ENCODE measurements at places on chromosomes 13 and 19. TPM values are rescaled to one million over a fixed set of nuclear protein-coding genes. Genes with fewer than 3 reads are reported as not detected.

GRCh38 chr19:33132425-33132824, 511 bp downstream of the WDR88 start:
- DNase-seq, result no peak

Gene ZNF135
- 5.0 TPM for polyA plus RNA-seq

GRCh38 chr13:97583907-97584497, 150.0 kb downstream of the RAP2A start:
- peak; percentile 9 for DNase-seq

- no peak for DNase-seq
Measured at GRCh38 chr13:78382491-78382890, 220.9 kb downstream of the POU4F1 start.

DNA sequence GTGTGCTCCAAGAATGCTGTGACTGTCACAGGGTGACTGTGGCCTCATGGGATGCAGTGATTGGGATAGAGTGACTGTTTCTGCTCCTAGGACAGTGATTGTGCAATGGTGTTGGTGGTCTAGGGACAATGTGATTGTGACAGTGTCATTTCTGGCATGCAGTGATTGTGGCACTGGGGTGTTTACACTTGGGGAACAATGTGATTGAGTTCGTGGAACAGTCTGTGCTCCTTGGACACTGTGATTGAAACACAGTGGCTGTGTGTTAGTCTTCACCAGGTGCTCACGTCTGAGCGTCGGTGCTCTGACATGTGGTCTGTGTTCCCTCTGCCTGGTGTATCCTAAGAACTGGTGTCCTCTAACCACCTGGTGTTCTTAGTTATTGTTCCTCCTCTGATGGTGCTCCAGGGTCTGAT, 1.7 kb downstream of the PDE4A start:
- DNase-seq, result peak; percentile 2

GRCh38 chr19:36528921-36529518, 949 bp upstream of the ZNF260 start:
- DNase-seq, result peak; percentile 39

Gene HPN
- 206 TPM for polyA plus RNA-seq

Measured in hepatocyte (in vitro differentiated cells).